ENCODE measurements at places on chromosomes 7 and 10. TPM values are rescaled to one million over a fixed set of nuclear protein-coding genes. Genes with fewer than 3 reads are reported as not detected.

ABCC2 gene
- 64.0 TPM for total RNA-seq

FAM13C gene
- total RNA-seq = 10.1 TPM

AMZ1 gene
- 5.6 TPM for total RNA-seq

DNA sequence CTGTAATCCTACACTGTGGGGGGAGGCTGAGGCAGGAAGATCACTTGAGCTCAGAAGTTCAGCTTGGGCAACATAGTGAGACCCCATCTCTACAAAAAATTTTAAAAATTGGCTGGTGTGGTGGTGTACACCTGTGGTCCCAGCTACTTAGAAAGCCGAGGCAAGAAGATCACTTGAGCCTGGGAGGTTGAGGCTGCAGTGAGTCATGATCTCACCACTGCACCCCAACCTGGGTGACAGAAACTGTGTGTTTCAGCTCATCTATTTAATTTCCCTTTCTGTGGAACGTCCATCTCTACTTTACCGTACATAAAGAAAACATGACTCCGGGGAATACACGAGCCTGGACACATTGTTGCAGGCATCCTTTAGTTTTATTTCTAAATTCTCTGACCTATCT lies 354.6 kb upstream of the PLXDC2 start:
- no peak for DNase-seq

GRCh38 chr7:7569615-7570014 lies 2.9 kb downstream of the MIOS start:
- no peak for DNase-seq

GRCh38 chr10:5876181-5876768 lies 13.4 kb downstream of the ANKRD16 start:
- no peak for DNase-seq

GIMAP7 gene
- not detected for total RNA-seq

KCNH2 gene
- total RNA-seq = 8.0 TPM

DNA sequence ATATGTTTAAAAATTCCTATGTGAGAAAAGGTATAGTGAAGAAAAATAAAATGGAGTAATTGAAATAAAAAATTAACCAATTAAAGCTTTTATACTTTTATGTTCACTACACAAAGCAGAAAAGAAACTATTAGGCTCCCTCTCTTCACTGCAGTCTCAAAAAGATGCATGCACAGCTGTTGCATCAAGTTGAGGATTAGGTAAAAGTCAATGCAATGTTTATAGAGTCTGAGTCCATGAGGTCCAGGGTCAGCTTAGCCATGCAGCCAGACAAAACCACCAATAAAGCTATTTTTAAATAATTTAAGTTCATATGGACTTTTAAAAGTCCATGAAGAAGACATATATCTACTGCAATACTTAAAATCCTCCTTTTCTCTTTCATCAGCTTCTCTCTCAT lies 31.1 kb upstream of the ING3 start:
- no peak for DNase-seq

TMEM178B gene
- total RNA-seq = 8.7 TPM

- no peak for DNase-seq
These were observed 117.4 kb downstream of the HECW1 start for GRCh38 chr7:43229801-43230200.

- DNase-seq = no peak
These were observed 9.3 kb upstream of the HUS1 start for GRCh38 chr7:47988496-47989386.

GRCh38 chr10:114767101-114767985 lies 54.2 kb upstream of the FHIP2A start:
- DNase-seq = no peak
